ENCODE measurements at places on chromosomes 7 and 10.

DNA sequence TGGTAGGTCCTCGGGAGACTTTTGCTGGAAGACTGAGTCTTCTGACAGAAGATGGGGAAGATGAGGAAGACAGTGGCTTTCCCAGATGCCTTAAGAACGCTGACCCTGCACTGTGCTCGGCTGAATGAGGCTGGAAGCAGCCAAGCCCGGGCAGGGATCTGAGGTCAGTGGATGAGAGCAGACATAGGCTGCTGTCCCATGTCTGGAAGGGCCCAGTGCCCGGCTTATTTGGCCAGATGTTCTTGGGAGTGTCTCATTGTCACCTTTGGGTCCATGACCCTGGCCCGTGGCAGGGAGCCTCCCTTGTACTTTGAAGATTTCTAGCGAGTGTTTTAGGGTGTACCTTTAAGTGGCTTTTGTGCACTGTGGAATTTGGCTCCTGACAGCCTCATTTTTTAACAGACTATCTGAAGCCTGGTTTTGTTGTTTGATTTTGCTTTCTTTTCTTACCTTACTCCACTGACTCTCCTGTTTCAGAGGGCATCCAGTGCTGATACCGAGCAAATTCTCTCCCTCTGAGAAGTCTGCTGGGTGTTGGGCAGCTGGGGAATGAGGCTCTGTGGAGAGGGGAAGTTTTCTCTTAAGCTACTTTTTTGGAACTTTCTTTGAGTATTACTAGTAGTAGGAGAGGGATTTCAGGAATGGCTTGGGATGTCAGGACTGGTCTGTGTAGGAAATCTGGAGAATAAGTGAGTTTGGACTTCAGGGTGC lies 61.4 kb downstream of the CREB5 start:
- DNase-seq = no peak

GRCh38 chr7:83072576-83073517 lies 89.8 kb downstream of the PCLO start:
- no peak for DNase-seq

DNA sequence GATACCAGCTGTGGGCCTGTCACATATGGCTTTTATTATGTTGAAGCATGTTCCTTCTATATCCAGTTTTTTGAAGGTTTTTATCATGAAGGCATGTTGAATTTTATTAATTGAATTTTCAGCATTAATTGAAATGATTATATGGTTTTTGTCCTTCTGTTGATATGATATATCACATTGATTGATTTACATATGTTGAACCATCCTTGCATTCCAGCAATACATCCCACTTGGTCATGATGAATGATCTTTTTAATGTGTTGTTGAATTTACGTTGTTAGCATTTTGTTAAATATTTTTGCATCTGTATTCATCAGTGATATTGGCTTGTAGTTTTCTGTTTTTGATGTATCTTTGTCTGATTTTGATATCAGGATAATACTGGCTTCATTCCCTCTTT lies 21.2 kb downstream of the PRSS37 start:
- no peak for DNase-seq

- DNase-seq = no peak
Observed at GRCh38 chr10:90983914-90984549, 63.1 kb upstream of the ANKRD1 start.

DNA sequence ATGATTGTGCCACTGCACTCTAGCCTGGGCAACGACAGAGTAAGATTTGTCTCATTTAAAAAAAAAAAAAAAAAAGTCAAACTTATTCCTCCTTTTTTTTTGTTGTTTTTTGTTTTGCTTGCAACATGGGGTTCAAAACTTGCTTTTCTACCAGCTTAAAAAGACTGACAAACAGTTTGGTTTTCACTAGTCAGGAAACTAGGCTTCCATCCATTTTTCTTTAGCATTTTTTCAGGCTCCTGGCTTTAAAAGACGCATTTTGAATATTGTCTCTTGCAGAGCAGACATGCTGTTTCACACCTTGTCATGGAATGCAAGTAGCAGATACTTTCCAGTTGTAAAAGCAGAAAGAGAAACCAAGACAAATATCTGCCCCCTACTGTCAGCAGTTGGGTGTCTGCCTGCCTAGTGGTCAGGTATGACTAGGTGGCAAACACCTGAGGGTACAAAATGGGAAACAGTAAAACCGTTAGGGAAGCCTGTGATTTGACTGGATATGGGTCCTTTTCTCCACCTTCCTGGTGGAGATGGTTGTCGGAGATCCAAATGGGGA lies 139.9 kb downstream of the CCDC71L start:
- DNase-seq = peak; percentile 4

- no peak for DNase-seq
Observed at GRCh38 chr7:108078691-108079090, 51.5 kb downstream of the LAMB4 start.

DNA sequence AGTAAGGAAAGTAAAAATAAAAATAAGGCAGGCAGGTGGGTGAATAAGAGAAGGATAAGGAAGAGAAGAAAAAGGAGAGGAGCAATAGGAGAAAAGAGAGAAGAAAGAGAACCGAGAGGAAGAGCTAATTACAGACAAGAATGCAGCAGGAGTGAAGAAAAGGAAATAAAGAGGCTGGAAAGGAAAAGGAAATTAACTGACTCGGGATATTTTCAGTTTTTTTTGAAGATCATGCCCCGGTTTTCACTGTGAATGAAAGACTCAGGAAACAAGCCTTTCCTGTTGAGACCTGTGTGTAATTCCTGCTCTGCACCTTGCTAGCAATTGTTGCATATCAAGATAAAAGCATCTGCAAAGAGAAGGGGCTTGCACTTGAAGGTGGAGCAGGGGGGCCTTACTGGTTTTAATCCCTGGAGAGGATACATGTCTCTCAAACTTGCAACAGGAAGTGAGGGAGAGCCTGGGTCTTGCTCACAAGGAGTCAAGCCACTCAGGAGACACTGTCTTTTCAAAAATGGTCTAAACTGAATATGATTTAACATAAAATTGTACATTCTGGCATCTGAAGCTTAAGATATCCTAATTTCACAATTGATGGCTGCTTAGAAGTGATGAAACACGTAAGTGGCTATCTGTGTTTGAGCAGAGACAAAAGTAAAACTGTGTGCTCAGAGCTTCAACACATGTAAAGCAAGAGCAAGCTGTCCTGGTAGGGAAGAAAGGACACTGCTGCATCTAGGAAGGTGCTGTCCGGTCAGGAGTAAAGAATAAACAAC lies 157.6 kb downstream of the FAM107B start:
- no peak for DNase-seq

GRCh38 chr7:36630112-36630650 lies 94.1 kb downstream of the AOAH start:
- DNase-seq = no peak

DNA sequence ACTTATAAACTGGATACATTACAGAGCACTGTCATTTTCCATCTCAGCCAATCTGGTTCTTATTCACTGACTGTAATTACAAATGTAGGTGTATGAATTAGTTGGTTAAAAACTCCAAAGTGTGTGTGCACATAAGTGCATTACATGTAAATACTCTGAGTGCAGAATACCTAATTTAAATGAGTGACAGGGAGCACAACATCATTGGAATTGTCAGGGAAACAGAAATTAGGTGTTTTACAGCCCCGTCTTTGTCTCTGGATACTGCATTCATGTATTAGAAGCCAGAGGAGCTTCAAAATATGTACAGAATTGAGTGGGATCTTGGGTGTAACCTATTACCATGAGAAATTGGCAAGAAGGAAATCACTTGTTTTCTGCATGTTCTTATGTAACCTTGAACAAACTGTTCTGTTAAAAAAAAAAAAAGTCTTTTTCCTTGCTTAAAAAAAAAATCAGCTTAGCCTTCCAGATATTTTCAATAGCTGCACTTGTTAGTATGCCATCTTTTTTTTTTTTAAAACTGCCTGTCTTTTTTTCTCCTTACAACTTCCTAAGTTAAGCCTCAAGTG lies 31.1 kb downstream of the CELF2 start:
- DNase-seq = no peak

- DNase-seq = no peak
Observed at GRCh38 chr7:127786184-127786583, 134.2 kb downstream of the SND1 start.

DNA sequence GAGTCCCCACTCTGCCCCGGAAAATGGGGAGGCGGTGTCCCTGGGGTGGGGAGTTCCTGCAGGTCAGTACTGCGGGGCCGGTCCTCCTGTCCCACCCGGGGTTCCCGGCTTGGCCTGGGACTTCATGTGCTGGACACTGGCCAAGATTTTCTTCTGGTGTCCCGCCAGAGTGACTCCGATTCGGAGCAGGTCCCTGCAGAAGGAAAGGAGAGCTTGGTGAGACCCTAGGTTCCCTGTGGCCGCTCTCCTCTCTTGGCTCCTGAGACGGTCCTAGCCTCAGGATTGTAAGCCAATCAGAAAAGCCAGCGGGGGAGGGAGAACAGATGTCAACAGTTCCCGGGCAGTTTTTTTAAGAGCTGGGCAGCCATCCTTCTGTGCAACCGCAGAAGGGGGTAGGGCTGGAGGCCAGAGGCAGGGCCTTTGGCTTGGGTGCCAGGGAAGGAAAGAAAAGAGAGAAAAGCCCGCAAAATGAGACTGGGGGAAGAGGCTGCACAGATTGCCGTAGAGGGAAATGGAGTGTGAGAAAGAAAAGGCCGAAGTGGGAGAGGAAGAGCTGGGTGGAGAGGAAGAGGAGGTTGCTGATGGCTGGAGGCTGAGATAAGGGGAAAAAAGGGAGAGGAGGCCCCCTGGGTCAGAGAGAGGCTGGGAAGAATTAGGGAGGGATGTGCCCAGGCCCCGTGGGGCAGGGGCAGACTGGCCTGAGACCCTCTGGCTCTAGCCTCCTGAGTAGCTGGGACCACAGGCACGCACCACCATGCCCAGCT lies 23.7 kb downstream of the EPHB4 start:
- peak; percentile 76 for DNase-seq

GRCh38 chr10:86963341-86963919 lies 4.9 kb upstream of the ADIRF start:
- DNase-seq = no peak
